Mesothelial cell of epicardium (in vitro differentiated cells): ENCODE measurements at places on chromosomes 3 and 15.

DNA sequence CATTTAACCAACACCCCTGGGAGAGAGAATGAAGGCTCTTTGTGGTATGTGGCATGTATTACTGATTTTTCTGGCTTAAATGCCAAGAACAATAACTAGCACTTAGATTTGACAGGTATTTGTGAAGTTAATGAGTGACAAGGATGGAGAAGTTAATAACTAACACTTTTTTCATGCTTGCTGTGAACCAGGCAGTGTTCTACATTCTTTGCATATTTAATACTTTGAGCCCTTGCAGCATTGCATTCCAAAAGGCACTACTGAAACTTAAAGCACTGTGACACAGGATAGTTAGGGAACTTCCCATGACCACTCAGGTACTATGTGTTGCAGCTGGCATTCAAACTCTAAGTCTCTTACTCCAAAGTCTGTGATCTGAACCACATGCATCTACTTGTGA is 650.6 kb downstream of the ZPLD1 start:
- no peaks in the 10 kb centered on the region for H3K27me3 ChIP-seq
- no peak overlapping the region for H3K4me3 ChIP-seq
- no peaks in the 10 kb centered on the region for H3K36me3 ChIP-seq
- H3K4me1 ChIP-seq, result peaks cover 3% of the 10 kb centered on the region

GRCh38 chr3:5390221-5390620 is 202.7 kb downstream of the EDEM1 start:
- no peaks in the 10 kb centered on the region for H3K36me3 ChIP-seq
- peaks cover 19% of the 10 kb centered on the region for H3K4me1 ChIP-seq
- H3K4me3 ChIP-seq, result no peak overlapping the region
- no peak overlapping the region for H3K27ac ChIP-seq

DNA sequence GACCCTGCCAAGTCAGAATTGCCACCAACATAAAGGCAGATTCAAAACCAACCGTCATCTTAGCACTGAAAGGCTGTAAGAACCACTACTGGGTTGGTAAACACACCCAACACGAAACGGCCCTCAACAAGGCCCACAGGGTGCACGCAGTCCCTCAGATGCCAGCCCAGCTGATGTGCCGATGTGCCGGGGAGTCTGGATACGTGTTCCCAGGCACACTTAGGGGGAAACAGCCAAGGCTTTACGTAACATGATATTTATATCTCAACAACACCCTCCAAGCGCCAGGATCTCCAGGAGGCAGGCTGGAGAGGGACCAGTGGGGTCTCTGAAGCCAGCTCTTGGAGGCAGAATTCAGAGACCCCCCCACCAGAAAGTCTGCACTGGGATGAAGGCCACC is 14.2 kb downstream of the POC1A start:
- H3K27me3 ChIP-seq, result no peaks in the 10 kb centered on the region
- no peak for DNase-seq
- H3K36me3 ChIP-seq, result no peaks in the 10 kb centered on the region
- H3K27ac ChIP-seq, result no peak overlapping the region

- no peak overlapping the region for H3K4me3 ChIP-seq
- no peaks in the 10 kb centered on the region for H3K4me1 ChIP-seq
- peaks cover 8% of the 10 kb centered on the region for H3K27me3 ChIP-seq
- no peaks in the 10 kb centered on the region for H3K36me3 ChIP-seq
- no peak overlapping the region for H3K27ac ChIP-seq
- DNase-seq, result no peak
Observed at GRCh38 chr3:53211706-53212702, 43.8 kb downstream of the TKT start.

DNA sequence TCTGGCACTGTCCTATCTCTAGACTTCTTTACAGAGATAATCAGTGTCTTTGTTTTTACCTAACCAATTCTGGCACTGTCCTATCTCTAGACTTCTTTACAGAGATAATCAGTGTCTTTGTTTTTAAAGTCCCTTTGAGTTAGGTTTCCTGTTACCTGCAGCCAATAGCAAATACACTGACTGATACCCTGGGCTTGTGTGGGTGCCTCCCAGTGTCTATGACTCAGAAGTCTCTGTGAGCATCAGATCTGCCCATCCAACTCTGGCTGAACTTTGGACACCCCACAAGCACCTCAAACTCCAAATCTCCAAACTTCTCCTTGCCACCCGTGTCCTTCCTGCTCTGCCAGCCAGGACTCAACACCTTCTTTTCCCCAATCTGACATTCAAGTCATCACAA is 30.4 kb downstream of the SLC41A3 start:
- H3K4me1 ChIP-seq, result peaks cover 3% of the 10 kb centered on the region
- no peak for DNase-seq
- no peaks in the 10 kb centered on the region for H3K27me3 ChIP-seq

- H3K36me3 ChIP-seq, result no peaks in the 10 kb centered on the region
- no peak overlapping the region for H3K4me3 ChIP-seq
- H3K27me3 ChIP-seq, result peaks cover 14% of the 10 kb centered on the region
- H3K4me1 ChIP-seq, result no peaks in the 10 kb centered on the region
- no peak for DNase-seq
Observed at GRCh38 chr3:75014008-75014407, 399.5 kb upstream of the CNTN3 start.
